Cortex of kidney (tissue), 1 donor: ENCODE measurements at places on chromosomes 2 and 18.

GRCh38 chr2:230774348-230774951, 61.8 kb downstream of the CAB39 start:
- DNase-seq = no peak

- no peak for DNase-seq
Measured at GRCh38 chr18:58955738-58956137, 91.1 kb downstream of the ZNF532 start.

DNA sequence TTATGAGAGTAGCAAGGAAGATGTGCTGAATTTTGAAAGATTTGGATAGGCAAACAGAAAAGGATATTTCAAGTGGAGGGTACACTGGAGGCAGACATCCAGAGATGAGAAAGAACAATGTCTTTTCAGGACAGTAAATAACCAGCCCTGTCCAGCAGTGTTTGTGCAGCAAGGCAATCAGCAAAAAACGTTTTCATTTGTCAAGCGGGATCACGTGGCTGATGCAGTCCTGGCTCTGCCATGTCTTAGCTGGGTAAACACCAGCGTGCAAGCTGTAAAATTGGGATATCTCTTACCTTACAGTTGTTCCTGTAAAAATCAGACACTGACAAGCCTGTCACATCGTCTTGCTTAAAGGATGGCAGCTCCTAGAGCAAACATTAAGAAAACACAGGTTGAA, 67.8 kb downstream of the CWC22 start:
- no peak for DNase-seq

GRCh38 chr18:36328916-36329315, 31.4 kb downstream of the FHOD3 start:
- DNase-seq = no peak

DNA sequence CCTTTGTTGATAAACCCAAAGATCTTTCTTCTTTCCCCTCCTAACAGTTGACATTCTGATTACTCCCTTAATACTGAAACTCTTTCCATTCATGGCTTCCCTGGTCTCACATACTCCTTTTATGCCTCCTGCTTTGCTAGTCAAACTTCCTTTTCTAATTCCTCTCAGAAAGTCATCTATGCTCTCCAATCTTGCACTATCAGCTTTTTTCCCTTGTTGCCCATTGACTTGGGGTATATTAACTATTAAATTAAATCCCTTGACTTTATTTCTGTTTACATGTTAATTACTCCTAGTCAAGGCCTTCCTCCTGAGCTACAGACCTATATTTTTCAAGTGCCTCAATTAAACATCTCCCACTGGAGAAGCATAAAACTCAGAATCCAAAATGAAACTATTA, 3.6 kb upstream of the COL5A2 start:
- no peak for DNase-seq

DNA sequence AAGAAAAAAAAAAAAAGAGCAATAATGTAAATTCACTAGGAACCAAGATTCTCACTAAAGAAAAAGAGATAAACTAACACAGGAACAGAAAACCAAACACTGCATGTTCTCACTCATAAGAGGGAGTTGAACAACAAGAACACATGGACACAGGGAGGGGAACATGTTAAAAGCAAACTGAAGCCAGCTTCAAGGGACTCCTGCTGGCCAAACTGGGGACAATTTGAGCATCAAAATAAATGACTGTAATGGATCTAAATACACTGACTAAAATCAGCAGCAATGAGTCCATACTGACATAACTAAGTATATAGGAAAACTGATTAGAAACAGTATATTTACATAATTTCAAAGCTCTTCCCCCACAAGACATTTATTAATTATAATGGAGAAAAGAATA, 73.0 kb downstream of the FARSB start:
- no peak for DNase-seq

GRCh38 chr2:164581050-164581449, 40.2 kb downstream of the GRB14 start:
- DNase-seq = no peak

DNA sequence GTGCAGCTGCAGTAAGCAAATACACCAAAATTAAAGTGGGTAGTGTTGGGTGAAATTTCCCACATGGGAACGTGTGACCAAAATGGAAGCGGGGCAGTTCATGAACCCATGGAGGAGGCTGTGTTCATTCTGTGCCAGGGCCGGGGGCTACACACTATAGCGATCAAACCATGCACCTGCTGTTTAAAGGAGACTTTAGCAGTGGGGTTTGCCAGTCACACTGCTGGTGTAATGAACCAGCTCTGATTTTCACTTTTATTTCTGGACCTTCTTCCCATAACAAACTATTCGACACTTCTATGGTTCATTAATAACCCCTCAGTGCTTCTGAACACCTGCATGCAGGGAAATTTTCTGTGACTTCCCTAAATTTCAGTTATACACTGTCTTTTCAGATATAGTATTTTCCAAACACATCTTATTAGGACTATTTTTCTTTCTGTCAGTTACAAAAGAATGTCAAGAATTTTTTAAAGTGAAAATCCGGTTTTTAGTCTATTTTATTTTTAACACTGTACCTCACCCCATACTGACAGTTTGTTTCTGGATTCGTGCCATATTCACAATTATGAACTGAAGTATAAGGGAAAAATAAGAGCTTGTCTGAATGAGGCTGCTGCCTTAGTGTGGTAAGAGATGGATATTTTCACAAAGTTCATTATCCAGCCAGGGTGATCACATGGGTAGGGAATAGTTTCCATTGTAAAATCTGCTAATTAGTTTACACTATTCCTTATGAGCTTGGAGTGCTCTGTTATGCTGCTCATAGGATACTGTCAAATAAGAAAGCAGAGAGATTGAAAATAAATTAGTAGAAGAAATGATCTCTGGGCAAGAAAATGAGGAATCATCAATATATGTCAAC, 111.3 kb upstream of the CAVIN2 start:
- DNase-seq = no peak

- no peak for DNase-seq
Measured at GRCh38 chr2:76491503-76491902, 780.8 kb upstream of the GCFC2 start.
